ENCODE measurements at places on chromosomes 6 and 20.

- DNase-seq = no peak
Measured at GRCh38 chr20:617934-618690, 8.0 kb upstream of the TCF15 start.

DNA sequence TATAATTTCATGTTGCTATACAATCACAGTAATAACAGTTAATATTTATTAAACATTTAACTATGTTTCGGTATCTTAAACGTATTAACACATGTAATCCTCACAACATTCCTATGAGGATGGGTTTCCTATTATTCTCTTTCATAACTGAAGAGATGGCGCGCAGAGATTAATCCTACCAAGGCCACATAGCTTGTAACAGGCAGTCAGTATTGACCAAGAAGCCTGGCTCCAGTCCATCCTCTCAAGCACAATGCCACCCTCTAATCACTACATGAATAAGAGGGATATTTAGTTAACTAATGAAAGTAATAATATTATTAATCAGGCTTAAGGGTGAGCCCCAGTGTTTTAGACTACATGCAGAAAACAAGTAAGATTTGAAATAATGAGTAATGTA is 149.7 kb upstream of the SIM1 start:
- no peak for DNase-seq

DNA sequence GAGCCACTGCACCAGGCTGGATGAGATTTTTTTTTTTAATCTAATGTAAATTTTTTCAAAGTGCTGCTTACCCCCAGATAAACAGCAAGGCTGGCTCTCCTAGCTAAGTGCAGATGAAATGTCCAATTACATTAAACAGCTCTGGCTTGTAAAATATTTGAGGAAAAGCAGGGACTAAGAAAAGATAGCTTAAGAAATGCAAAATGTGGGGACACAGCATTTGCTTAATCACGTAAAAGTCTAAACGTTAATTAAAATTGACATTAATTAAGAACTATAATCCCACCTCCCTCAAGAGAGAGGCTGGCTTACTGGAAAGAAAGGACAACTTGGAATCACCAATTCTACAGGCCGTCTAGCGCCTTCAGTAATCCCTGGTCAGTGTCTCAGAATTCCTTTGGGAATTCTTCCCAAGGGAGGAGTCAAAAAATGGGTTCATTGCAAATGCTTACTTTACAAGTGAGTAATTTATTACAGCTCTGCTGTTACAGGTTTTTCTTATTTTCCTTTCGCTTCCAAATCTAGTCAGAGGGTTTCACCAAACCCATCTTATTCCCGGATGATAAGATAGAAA is 13.6 kb upstream of the MARCKS start:
- DNase-seq = no peak

GRCh38 chr20:47181056-47181862 is 175.2 kb downstream of the ZMYND8 start:
- no peak for DNase-seq

- no peak for DNase-seq
Measured at GRCh38 chr6:138765896-138766655, 7.5 kb upstream of the CCDC28A start.

DNA sequence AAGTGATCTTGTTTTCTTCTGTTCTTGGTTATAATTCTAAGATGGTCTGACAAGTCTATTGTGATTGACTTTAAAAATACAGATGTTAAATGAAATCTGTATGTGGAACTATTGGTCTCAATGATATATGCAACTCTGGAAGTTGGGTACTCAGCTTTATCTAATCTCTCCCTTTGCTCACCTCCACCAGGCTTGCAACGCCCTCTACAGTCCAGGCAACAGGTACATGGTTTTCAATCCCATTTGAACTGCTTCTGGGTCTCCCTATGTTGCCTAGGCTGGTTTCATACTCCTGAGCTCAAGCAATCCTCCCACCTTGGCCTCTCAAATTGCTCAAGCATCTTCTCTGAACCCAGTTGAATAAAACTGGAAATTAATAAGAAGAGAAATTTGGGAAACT is 25.6 kb upstream of the HLA-DQB1 start:
- DNase-seq = peak; percentile 13

DNA sequence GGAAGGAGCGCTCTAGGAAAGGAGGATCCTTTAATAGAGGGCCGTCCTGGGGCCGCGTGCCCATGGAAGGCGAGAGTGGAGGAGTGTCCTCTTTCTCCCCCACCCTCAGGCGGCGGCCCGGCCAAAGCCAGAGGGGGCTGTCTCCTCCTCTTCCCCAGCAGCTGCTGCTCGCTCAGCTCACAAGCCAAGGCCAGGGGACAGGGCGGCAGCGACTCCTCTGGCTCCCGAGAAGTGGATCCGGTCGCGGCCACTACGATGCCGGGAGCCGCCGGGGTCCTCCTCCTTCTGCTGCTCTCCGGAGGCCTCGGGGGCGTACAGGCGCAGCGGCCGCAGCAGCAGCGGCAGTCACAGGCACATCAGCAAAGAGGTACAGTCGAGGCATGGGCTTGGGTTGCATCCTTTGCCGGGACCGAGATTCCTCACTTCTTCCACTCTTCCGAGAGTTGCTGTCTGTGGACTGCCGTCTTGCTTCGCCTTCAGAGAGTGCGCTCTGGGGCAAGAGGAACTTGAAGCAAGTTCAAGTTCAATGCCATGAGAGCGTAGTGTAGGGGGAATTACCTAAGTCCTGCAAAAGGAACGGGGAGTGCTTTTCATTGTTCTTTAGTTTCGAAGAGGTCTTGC is at the start of gene LAMA2:
Gene LAMA2, plus strand, starts transcription at position 148 of the 621 bp plus-strand sequence. Its CDS starts 108 bp downstream, at position 256.
- DNase-seq = peak; percentile 87

GRCh38 chr6:137697267-137697938 is 169.7 kb upstream of the TNFAIP3 start:
- DNase-seq = no peak

GRCh38 chr6:3165631-3166534 is 8.5 kb upstream of the TUBB2A start:
- no peak for DNase-seq

GRCh38 chr6:160297310-160297709 is 38.7 kb upstream of the SLC22A2 start:
- DNase-seq = no peak

DNA sequence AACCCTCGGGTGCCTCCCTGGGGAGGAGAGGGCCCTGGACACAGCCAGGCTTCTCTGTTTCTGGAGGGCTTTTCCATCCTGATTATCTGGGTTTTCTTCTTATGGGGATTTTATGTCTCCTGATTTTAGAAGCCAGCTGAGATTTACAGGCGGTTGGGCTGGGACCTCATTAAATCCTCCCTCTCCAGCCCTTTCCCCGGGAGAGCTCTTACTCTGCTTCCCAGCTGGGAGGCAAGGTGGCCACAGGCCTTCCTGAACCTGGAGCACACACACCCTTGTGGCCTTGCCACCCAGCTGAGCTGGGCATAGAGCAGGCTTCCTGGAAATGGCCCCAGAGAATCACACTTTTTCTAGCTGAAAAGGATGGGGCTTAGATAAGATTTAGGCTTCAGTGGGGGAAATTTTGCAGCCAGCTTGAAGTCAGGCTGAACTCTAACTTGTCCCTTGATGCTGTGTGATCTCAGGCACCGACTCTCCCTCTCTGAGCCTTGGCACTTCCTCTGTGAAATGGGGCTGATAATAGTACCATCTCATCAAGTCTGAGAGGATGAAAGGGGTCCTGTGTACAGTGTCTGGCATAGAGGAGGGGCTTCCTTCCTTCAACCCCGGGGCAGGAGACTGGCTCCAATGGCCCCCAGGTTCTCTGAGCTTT is 16.6 kb downstream of the VSTM2L start:
- no peak for DNase-seq

DNA sequence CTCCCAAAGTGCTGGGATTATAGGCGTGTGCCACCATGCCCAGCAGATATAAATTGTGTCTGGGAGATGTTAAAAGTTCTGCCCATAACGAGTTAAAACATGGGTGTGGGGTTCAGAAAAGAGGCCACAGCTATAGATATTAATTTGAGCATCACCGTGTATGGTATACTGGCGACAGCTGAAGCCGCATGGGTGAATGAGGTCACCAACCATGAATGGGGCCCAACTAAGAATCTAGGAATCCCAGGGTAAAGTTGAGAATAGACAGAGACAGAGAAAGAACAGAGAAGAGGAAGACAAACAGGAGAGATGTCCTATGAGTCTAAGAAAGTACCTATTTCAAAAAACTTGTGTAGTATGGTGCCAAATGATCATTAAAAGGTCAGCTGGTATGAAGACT is 50.9 kb downstream of the ILRUN start:
- no peak for DNase-seq

- no peak for DNase-seq
Measured at GRCh38 chr20:29873946-29874345, 1383.5 kb upstream of the DEFB115 start.

GRCh38 chr20:61251529-61252393 is at the start of gene CDH4:
CDH4 (plus strand) TSS chr20:61252261.
- DNase-seq = no peak

DNA sequence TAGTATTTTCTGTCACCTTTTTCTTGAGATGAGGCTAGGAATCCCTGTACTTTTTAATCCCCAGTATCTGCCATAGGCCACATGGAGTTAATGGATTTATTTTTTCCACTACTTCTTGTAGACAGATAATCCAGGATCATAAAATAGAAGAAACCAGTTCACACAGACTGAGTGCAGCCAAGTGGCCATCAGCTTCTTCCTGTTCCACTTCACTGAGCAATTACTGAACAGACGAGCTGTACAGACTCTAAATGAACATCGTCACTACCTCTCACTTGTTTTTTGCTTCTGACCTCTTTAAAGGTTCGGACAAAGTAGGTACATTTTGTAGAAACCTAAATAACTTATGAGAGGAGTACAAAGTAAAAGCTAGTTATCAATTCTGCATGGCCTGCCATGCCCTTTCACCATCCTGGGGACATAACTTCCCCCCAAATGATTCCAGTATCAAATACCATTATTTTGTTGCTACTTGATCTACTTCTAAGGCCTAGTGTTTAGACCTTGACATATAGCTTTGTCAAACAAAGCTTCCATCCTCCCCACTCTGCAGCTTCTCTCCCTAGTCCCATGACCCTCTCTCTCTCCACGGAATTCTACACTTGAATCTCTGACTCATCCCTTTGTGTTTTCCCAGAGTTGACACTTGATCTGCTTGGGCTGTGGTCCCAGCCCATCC is 34.4 kb upstream of the ARHGAP18 start:
- peak; percentile 48 for DNase-seq

- DNase-seq = no peak
Measured at GRCh38 chr20:35173576-35174192, 1.8 kb downstream of the PROCR start.

- no peak for DNase-seq
Measured at GRCh38 chr6:35624341-35625070, 64.2 kb downstream of the FKBP5 start.

- no peak for DNase-seq
Measured at GRCh38 chr6:139148557-139149235, 13.8 kb downstream of the HECA start.

DNA sequence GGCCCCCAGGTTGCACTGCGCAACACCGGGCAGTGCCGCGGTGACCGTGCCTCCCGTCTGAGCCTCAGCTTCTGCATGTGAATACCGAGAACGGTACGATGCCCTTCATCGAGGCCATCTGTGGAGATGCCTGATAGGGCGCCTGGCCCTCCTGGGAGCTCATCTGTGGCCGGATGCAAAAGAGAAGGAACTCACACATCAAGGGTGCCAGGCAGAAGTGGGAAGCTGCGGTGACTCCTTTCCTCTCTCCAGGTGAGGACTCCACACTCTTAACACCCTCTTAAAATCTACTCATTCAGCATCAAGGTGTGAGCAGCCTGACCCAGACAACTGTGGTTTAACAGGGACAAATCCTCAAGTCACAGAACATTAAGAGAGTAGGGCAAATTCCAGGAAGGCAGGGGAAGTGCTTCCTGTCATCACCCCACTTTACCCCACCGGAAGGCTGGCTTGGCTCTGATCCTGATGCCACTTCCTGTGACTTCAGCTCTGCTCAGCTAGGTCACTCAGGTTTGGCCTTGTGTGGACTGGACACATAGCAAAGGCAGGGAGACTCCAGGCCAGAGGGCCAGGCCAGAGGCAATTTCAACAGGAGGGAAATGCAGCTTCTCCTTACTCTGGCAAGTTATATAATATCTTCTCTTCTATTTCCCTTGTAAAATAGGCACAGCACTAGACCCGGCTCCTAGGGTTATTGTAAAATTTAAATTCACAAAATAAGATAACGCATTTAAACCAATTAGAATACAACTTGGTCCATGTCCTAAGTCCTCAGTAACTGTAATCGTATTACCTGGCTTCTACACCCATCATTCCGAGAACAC is 69.4 kb downstream of the CPNE5 start:
- DNase-seq = no peak

- DNase-seq = no peak
Measured at GRCh38 chr6:140009286-140009685, 634.8 kb upstream of the CITED2 start.

DNA sequence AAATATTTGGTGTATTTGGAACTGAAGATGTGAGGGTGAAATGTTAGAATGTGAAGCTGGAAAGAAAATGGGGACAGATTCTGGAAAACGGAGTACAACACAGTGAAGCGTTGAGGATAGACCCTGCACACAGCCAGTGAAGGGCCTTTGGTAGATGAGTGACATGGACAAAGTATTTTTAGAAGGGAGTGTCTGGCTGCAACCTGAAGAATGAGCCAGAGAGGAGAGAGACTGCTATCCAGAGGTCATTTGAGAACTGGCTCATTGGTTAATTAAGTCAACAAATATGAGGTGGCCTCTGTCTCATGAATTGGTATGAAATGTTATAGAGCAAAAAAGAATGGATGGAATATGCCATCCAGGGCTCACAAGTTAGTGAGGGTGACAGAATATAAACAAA is 310.5 kb downstream of the PACRG start:
- no peak for DNase-seq

- no peak for DNase-seq
Measured at GRCh38 chr6:82240186-82240585, 7.4 kb downstream of the IBTK start.

- DNase-seq = no peak
Measured at GRCh38 chr6:27553123-27553904, 80.4 kb upstream of the ZNF184 start.

GRCh38 chr6:6843057-6843627 is 254.6 kb downstream of the LY86 start:
- DNase-seq = no peak

DNA sequence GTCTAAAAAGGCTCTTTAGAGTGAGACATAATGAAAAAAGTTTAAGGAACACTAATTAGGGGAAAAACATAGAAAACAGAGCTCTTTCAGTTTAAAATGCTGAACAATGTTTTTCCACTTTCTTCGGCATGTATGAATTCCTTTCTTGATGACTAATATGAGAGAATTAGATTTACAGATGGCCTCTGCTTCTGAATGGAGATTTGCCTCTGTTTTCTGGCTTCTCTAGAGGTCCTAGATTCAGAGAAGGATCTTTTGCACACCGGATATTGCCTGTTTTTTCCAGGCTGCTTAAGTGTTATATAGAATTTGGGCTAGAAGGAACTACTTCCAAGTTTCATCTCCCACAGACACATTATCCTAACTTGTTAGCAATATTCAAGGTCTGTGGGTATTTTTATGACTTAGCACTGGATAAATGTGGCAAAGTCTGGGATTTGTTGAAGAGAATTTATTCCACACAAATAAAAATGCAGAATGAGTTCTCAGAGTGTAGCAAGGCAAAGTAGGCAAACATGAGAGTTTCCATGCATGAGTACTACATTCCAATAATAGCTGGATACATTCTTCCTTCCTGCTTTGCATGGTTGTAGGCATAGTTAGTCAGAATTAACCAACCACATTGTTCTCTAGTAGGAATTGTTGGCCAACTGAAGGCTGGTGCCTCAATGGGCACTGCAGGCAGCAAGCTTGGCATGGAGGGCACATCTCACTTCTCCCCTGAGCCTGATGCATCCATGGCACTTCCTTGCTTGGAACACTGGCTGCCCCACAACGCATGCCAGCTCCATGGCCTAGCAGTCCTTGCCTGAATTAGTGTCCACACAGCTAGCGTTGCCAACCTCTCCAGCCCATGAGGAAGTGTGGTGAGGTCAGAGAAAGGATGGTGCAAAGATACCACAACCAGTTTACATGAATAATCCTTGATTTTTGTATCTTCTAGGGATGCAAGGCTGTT is 224.2 kb downstream of the CLIC5 start:
- no peak for DNase-seq

All from ovary (tissue), 10 donors.